A549 treated with dexamethasone at 1 μM for 4 hours (cell line): ENCODE measurements at places on chromosomes 2 and 18. TPM values are rescaled to one million over a fixed set of nuclear protein-coding genes. Genes with fewer than 3 reads are reported as not detected.

NCK2 gene
- 22.4 to 27.7 TPM (median 26.3 TPM) in 5 replicates for total RNA-seq

IL1RL1 gene
- 0.64 to 1.6 TPM (median 1.2 TPM) in 5 replicates for total RNA-seq

GCG gene
- 0.07 to 0.18 TPM in 2 of 5 replicates, not detected in the others for total RNA-seq

HRH4 gene
- total RNA-seq: not detected in 5 replicates

CEP76 gene
- total RNA-seq: 5.3 to 6.3 TPM (median 5.6 TPM) in 5 replicates

FIGN gene
- total RNA-seq: 1.3 to 3.0 TPM (median 2.7 TPM) in 5 replicates

HOXD8 gene
- total RNA-seq: 5.0 to 5.4 TPM (median 5.3 TPM) in 5 replicates

TMEM198 gene
- total RNA-seq: 0.56 to 1.2 TPM (median 1.1 TPM) in 5 replicates

SCN2A gene
- total RNA-seq: 0.01 to 0.04 TPM (median 0.02 TPM) in 3 of 5 replicates, not detected in the others

CCL20 gene
- total RNA-seq: 3.0 to 6.9 TPM (median 3.9 TPM) in 5 replicates

CHST9 gene
- total RNA-seq: 0.01 TPM in 1 of 5 replicates, not detected in the others

SALL3 gene
- not detected in 5 replicates for total RNA-seq

PROM2 gene
- total RNA-seq: 0.02 TPM in 2 of 5 replicates, not detected in the others

FBXO15 gene
- total RNA-seq: 0.61 to 0.91 TPM (median 0.73 TPM) in 5 replicates

KIAA2012 gene
- total RNA-seq: not detected in 5 replicates

ALKAL2 gene
- not detected in 5 replicates for total RNA-seq

ZNF385B gene
- not detected in 5 replicates for total RNA-seq

GALR1 gene
- not detected in 5 replicates for total RNA-seq

TUBA4B gene
- total RNA-seq: 0.12 to 0.20 TPM (median 0.16 TPM) in 3 of 5 replicates, not detected in the others

RFTN2 gene
- total RNA-seq: 0.01 to 0.08 TPM in 2 of 5 replicates, not detected in the others

KRTCAP3 gene
- 0.39 to 0.87 TPM (median 0.45 TPM) in 5 replicates for total RNA-seq

SERPINB11 gene
- 0.08 to 0.22 TPM in 2 of 5 replicates, not detected in the others for total RNA-seq

ELOA2 gene
- total RNA-seq: not detected in 5 replicates

CEBPZ gene
- 66.5 to 83.0 TPM (median 68.5 TPM) in 5 replicates for total RNA-seq
